ENCODE measurements at places on chromosomes 11 and 22.

DNA sequence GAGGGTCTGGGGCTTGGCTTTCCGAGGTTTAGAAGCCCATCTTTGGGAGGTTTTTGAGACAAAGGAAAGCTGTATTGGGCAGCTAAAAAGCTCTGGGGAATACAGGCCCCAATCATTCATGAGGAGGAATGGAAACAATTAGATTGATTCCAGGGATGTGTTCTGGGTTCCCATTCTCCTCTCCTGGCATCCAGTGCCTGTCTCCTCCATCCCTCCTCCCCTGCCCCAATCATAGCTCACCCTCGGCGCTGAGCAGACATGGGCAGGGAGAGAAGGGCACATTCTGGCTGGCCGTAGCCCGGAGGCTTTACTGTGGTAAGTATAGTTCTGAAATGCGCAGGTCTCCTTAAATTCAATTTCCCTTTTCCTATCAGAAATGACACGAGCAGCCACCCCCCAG is 42.4 kb downstream of the ABTB2 start:
- DNase-seq = no peak

DNA sequence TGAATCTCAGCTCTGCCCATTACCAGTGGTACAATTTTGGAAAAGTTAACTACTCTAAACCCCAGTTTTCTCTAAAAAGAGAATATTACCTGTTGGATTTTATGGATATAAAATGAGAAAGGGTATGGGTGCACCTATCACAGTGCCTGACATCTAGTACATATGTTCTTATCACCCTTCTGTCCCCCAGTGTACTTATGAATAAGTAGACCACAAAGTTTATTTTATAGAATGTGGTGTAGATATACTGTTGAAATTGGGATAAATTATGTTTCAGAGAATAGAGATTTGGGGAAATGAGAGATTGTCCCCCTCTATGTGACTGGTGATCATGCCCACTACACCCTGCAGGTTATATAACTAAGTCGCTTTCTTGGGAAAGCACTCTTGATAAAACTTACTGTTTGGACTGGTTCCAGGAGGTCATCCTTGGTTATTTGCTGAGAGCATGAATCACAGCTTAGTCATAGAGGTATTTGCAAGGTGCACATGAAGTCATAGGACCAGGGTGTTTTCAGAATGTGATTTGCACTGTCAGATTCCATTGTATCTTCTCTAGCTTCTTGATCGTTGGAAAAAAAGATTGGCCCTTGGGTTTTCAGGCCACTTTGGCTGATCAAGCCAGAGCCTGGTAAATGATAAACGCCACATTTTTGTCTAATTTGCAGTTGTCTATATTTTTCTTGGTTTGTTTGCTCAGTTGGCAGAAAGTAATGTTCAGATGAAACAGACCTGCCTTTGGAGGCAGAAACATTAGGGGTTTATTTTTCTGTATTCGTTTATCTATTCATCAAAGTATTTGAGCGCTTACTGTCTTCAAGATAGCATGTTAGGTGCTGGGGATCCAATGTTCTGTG is 21.3 kb downstream of the STX3 start:
- DNase-seq = no peak

GRCh38 chr11:113528982-113529381 is 53.8 kb upstream of the DRD2 start:
- no peak for DNase-seq

- DNase-seq = no peak
These were observed 15.4 kb downstream of the PRR14L start for GRCh38 chr22:31734512-31734911.

DNA sequence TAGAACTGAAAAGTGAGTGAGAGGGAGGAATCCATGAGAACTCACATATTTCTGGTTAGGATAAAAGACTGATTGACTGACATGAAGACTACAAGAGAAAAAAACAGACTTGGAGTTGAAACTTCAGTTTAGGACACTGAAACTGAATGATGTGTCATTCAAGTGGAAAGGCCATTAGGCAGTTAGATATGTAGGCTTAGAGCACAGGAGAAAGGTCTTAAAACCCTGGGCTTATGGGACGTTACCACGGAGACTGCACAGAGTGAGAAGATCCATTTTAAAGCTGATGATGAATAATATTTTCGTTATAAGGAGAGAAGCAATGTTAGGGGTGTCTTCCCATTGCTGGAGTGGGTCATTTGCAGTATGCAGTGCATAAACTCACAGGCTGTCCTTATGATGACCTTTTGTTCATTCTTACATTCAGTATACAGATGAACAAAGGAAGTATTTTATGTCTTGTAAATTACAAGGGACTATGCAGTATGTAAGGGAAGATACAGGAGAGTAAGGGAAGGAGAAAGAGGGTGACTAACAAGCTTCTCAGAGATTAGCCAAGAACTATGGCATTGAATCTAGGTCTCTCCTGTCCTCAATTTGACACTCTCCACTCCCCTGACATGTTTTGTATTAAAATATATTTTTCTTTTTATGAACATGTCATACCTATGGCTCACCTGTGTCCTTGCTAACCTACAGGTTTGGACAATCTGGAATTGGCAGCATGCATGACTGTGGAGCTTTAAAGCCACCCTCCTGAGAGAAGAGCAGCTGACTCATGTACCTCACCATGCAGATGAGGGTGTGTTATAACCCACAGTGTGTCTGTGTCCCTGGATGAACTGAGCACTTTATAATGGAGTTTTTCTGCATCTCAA is 63.7 kb downstream of the MAML2 start:
- no peak for DNase-seq

- no peak for DNase-seq
These were observed 11.2 kb downstream of the PLA2G6 start for GRCh38 chr22:38170469-38170868.

- no peak for DNase-seq
These were observed 260.4 kb downstream of the TMEM135 start for GRCh38 chr11:87298155-87298554.

DNA sequence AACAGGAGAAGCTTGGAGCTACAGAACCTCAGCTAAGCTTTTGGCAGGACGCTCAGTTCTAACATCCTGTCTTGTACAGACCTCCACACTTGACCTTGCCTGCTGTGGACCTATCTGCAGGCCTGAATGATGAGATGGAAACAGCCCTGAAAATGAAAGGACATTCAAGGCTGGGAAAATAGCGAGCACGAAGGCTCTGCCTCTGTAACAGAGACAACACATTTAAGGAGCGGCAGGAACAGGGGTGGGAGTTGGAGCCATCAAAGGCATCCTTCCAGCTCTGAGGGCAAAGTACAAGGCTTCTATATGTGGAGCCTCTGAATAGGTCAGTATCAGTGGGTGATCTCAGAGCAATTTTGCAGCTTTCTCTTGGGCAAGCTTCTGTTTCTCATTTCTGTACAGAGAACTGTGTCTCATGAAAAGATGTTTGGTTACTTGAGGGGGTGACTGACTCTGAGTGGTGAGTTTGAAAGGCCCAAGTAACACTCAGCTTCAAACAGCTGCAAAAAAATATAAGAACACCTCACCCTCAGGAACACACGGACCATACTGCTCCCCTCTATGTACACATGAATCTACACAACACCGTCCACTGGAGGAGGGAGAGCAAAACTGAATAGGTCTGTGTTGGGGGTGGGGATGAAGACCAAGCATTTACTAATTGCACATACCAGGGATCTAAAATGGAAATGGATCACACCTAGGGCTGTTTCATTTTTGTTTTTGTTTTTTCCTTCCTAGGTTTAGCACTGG is 101.6 kb downstream of the CCDC81 start:
- no peak for DNase-seq

DNA sequence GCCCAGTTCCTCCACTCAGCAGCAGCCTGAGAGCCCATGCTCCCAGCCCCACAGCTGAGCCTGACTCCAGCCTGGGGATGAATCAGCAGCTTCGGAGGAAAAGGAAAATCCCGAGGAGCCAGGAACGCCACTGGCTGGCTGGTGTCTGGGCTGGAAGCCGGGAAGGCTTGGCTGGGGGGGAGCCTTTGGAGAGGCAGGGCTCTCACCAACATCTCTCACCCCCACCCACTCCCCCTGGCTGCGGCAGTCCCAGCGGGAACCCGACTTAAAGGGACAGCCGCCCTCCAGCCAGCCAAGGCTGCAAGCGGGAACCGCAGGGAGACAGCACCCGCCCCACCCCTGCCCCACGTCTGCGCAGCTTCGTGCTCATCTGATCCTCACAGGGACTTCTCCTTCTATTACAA is 28.4 kb downstream of the KIAA0930 start:
- DNase-seq = no peak

DNA sequence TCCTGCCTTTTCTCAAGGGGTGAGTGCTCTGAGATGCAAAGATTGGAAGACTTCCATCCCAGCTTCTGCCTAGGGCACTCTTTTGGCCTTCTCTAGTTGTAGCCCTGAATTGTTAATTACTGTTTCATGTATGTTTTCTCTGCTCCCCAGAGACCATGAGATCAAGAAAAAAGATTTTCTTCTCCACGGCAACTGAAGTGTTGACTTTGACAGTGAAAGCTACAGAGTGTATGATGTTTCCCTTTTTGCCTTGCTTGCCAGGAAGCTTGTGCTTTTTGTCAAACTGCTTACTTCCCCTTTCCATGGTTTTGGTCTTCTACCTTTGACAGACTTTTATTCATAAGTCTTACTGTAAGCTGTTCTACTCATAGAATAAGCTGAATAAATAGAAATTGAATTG is 23.3 kb upstream of the EIF3D start:
- DNase-seq = no peak

GRCh38 chr11:46100670-46101069 is 20.6 kb downstream of the PHF21A start:
- DNase-seq = no peak

DNA sequence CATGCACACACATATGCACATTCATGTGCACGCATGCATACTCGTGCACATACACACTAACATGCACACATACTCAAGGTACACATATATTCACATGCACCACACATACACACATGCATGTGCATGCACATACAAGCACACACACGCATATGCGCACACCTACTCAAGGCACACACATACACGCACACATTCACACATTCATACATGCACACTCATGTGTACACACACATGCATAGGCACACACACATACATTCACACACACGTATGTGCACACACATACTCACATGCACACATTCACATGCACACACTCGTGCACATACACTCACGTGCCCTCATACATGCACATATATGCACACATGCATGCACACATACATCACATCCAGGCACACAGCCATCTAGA is 489.0 kb downstream of the MN1 start:
- no peak for DNase-seq

- no peak for DNase-seq
These were observed 31.2 kb downstream of the C11orf71 start for GRCh38 chr11:114368918-114369680.

GRCh38 chr11:118251858-118252652 is at the start of gene MPZL3:
MPZL3 (minus strand) TSS chr11:118252365; CDS start chr11:118252294, 71 bp downstream.
- DNase-seq = peak; percentile 79

GRCh38 chr11:35563484-35564244 is 38.2 kb upstream of the PAMR1 start:
- DNase-seq = no peak

GRCh38 chr22:21937041-21937820 is 15.4 kb downstream of the PPM1F start:
- DNase-seq = no peak

DNA sequence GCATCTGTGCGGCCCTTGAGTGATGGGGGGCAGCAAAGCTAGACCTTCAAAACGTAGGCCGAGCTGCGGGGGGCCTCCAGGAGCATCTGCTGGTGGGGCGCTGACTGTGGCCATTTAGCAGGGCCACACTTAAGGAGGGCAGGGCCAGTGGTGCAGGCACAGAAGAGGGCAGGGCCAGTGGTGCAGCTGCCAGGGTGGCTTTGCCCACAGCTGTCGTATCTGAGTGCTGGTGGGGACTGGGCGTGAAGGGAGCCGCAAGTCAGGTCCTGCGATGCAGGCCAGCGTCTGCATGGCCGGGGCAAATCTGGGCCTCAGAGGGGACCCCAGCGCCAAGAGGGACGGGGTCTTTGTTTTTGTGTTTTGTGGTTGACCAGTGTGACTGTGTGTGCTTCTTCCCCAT is 27.7 kb downstream of the RNH1 start:
- no peak for DNase-seq

GRCh38 chr11:129928923-129929692 is 33.7 kb upstream of the NFRKB start:
- DNase-seq = no peak

GRCh38 chr11:36039471-36039870 is 95.6 kb downstream of the LDLRAD3 start:
- no peak for DNase-seq

- DNase-seq = no peak
These were observed at the start of gene KCNK4 for GRCh38 chr11:64291262-64291751. KCNK4 (plus strand) TSS chr11:64291302; CDS start chr11:64293019, 1,717 bp downstream.

DNA sequence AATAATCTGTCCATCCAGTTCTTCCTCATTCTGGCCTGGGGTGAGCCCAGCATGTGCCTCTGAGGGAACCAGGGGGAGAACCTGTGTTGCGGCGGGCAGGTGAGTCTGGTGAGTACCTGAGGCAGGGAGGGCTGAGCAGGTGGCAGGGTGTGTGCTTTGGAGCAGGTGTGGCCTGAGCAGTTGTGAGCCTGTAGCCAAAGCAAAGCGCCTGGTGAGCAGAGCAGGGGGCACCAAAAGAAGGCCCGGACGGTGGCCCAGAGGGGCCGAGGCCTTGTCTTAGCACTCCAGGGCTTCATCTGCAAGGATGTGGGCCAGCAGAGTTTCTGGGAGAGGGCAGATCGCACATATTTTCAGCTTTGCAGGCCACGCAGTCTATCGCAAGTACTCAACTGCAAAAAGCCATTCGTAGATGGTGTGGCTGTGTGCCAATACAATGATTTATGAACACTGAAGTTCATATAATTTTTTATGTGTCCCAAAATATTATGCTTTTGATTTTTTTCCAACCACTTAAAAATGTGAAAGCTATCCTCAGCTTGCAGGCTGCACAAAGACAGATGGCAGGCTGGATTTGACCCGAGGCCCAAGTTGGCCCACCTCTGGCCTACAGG is 8.7 kb downstream of the GLB1L2 start:
- DNase-seq = no peak

DNA sequence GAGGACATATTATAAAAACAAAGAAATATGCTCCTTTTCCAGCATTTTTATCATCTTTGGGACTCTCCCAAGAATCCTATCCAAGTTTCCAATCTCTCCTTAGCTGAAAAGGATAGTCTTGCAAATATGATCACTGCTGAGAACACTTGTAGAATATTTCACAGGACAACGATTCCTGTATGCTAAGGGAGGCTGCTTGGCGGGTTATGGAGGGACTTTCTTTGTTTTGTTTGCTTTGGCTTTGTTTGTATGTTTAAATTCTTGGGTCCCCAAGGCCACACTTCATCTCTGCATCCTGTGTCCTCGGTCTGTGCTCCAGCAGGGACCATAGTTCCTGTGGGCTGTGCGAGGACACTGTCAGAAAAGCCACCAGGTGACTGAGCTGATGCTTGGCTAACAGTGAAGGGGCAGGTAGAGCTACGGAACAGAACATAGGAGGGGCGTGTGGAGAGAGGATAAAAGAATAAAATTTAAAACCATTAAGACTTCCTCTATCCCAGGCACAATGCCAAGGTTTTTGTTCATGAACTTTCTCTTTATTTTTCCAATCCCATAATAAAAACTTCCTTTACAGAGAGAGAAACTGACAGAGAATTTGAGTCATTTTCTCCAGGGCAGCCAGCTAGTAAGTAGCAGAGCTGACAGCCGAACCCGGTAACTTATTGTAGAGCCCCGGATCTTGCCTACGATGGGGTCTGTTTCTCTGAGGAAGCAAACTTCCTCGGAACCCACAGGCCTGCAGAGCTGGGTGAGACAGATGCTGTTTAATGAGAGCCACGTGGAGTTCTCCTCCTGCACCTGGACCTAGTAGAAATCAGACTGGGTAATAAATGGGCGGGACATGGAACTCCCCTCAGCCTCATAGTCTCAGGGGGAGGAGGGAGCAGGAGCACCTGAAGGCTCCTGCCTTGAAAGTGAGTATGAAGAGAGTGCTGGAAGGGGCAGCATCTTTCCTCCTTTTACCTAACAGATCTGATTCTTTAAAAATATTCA is at the start of gene IZUMO1R:
Gene IZUMO1R (plus strand): TSS at position 615 of the 993 bp plus-strand sequence. CDS start 1,057 bp downstream, outside the sequence.
- no peak for DNase-seq

All from T follicular helper cell (primary cell).